ENCODE measurements at places on chromosomes 1 and 21.

DNA sequence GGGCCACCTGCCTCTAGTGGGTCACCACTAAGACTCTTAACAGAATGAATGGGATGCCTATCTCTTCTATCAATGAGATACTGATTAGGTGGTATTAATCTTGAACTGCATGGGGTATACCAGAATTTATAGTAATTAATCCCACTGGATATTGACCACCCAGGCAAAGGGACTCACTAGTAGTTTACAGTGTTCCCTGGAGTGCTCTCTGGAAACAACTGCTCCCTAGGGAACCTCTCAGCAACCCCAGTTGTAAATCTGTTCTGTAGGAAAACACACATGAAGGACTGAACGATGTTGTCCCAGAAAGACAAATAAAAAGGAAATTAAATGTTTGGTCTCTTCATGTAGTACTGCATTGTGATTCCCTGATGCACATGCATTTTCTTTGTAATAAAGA, 430.5 kb downstream of the HLX start:
- DNase-seq, result no peak

DNA sequence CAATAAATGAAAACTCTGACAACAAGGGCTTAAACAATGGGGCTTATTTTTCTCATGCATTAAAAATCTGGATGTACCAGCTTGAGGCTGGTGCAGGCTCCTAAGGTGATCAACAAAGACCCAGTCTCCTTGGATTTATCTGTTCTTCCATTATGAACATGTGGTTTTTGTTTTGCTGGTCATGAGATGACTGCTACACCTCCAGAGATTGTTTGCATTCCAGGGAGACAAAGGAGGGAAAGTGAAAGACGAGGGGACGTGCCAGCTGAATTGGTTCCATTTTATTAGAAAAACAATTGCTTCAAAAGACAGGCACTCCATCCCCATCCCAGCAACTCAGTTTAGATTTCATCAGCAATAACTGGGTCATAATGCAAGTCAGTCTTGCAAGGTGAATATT, 90.9 kb upstream of the KCNK1 start:
- DNase-seq, result no peak

- no peak for DNase-seq
These were observed 380.8 kb downstream of the HHIPL2 start for GRCh38 chr1:222167111-222167510.

DNA sequence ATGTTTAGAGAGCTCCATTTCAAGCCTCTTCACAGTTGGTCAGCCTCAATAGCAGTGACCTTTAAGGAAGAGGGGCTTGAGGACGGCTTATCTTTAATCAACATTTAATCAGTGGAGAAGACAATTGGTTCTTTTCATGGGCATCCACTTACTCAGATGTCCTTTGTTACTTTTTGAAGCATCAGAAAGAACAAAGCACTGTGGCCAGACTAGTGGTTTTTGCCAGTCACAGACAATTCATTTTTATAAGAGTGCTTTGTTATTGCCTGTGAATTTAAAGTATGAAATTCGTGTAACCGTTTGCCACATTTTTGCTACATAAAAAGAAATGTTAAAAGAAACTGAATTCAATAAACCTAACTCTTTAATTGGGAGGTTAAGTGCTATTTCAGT, 222.8 kb downstream of the TPR start:
- DNase-seq, result no peak

- DNase-seq, result peak; percentile 8
These were observed 51.0 kb downstream of the GADD45A start for GRCh38 chr1:67735806-67736627.

DNA sequence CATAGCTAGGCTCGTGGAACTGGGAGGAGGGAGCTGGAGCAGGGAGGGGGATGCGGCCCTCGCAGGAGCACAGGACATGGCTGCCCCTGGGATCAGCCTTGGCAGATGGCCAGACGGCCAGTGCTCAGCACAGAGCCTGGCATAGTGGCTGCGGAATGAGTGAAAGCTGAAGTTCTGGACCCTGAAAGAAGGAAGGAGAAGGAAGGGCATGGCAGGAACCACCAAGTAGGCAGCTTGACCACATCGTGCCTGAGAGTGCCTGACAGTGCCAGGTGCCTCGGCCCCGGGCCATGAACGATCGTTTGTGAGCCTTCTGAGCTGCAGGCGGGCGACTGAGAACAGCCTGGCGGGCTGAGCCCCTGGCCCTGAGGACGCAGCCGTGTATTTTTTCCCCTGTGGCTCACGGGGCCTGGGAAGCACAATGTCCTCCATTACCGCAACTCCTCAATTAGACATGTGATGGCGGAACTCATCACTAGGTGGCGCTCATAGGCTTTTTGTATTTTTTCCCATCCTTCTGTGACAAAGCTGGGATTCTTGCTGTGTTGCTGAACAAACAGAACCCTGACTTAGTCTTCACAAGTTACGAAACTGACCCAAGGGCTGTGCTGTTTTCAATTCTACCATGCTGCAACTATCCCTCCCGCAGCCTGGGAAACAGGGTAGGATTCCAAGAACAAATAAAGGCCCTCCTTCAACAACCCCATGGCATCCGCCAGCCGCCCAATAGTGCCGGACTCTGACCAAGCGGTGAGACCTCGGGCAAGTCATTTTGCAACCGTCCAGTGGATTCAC, 29.9 kb upstream of the TMEM61 start:
- peak; percentile 25 for DNase-seq

Data from effector memory CD4-positive, alpha-beta T cell (primary cell).